Stimulated activated CD8-positive, alpha-beta memory T cell treated with anti-CD3 and anti-CD28 coated beads, Interleukin-7, amount 100 ng/mL, for 48 hours (primary cell): ENCODE measurements at places on chromosomes 2 and 18.

GRCh38 chr2:144694456-144694855 is 174.5 kb upstream of the ZEB2 start:
- DNase-seq: no peak

DNA sequence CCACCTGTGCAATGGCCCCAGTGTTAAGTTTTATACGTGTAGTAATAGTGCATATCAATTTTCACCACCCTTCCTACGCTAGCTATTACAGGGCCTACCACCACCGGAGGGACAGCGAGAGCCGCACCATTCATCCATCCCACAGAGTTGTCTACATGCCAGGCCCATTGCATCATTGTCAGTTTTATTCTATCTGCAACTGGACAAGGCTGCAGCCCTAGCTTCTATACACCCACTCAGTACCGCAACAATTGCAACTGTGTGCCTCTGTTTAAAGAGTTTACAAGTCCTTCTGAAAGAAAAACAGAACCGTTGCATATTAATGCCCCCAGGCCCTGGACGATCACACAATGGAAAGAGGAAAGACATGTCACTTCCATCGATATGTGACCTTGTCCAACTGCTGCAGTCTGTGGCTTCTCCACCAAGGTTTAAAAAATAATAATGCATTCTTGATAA is 58.6 kb downstream of the ZEB2 start:
- DNase-seq: no peak

GRCh38 chr2:85120363-85120762 is 12.8 kb upstream of the TCF7L1 start:
- no peak for DNase-seq

- DNase-seq: no peak
Measured at GRCh38 chr18:74148543-74149070, 284 bp downstream of the TIMM21 start.

DNA sequence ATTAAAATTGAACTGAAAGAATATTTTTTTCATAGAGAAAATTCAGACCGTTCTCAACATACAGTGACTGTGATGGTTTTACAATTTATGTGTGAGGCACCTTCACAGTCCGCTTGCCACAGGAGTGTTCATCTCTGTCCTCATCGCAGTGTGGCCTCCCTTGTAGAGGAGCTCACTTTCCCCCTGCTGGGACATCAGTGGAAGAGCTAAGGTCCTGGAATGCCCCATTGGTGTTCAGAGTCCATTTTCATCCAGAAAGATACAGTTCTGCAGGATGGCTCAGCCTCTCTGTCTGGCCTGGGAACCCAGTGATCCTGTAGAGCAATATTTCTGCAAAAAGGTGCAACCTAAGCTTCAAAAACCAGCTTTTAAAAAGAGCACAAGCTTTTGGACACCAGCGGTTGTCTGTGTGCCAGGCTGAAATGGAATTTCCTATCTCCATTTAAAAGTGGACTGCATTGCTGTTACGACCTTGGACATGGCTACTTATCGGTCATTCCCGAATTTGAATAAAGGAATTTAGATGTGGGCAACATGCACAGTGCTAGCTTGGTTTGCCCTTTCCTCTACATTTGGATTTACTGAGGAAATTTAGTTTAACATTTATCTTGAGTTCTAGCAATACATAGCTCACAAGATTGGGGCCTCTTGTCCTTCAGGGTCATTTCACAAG is 26.7 kb upstream of the FAM237A start:
- DNase-seq: no peak

DNA sequence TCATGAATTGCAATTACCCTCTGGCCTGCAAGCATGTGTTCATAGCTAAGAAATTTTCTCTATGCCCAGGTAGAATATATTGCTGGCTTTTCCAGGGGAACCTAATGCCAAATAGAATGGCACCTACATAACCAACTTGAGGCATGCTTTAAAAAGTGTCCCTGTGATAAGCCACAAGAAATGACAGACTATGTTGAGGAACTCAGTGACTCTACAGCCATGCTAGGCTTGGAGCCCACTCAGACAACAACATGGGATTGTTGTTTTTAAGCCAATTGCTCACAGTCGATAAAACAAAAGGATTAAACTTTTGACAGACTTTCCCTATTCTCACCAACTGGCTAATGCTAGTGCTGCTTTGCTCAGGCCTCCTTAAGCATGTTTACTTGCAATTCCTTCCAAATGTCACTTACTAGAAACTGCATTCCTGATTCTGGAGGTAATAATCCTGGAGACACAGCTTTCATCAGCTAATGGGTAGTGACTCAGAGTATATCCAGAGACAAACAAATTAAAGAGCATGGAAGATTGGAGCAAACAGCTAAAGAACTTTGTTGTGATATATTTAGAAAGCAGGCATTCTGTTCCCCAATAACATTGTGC is 249.0 kb downstream of the SLC8A1 start:
- DNase-seq: no peak
